ENCODE measurements at places on chromosomes 3 and 15. TPM values are rescaled to one million over a fixed set of nuclear protein-coding genes. Genes with fewer than 3 reads are reported as not detected.

GRCh38 chr15:85973584-85974347, 105.9 kb upstream of the AGBL1 start:
- no peak overlapping the region for H3K4me3 ChIP-seq
- H3K27ac ChIP-seq, result no peak overlapping the region
- no peaks in the 10 kb centered on the region for H3K27me3 ChIP-seq
- no peaks in the 10 kb centered on the region for H3K36me3 ChIP-seq
- H3K4me1 ChIP-seq, result no peaks in the 10 kb centered on the region

The PCLAF gene
- total RNA-seq, result 11.8 TPM

The TJP1 gene
- total RNA-seq, result 70.1 TPM

DNA sequence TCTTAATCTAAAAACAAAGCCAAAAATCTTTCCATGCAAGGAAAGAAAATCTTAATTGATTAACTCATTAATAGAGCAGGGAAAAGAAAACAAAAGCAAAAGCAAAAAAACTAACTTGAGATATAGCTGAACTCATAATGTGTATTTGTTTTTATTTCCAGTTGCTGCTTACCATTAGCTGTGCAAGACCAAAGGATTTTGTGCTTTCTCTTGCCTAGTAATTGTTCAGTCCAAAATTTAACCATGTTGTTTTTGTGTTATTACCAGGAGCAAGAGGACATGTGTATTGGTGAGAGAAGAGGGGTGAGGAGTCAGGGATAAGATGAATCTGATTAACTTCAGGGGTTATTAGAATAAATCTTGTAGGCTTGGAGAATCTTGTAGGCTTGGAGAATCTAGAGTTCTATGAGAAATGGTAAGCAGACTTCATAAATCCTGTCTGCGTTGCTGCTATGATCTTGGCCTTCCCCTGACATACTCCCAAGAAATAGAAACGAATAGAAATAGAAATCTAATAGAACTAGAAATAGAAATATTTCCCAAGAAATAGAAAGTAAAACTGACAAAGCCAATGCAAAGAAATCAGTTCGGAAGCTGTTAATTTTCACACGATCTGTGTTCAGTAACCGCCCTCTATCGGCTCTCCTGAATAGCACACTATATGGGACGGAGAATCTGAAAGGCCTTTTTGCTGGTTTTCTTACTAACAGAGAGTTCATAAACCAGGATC, 72.6 kb upstream of the TNFSF10 start:
- H3K4me1 ChIP-seq, result peaks cover 2% of the 10 kb centered on the region
- peak overlapping the region; percentile 78 for H3K27ac ChIP-seq
- DNase-seq, result peak; percentile 67
- no peaks in the 10 kb centered on the region for H3K27me3 ChIP-seq
- H3K4me3 ChIP-seq, result peak overlapping the region; percentile 6

DNA sequence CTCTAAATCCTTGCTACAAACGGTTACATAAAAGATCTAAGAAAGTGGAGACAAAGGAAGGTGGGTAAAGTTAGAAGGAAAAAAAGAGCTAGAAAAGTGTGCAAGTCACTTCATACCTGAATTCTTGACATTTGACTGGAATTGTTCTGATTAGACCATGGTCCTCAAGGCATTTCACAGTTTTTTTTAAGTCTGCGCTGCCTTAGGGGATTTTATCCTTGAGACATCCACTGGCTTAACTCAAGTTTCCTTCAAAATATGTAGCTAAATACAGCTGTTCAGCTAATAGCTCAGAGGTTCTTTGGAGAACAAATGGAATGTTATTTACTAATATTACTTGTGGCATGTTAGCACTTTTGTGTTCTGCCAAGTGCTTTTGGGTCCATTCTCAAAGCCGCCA, 236.9 kb downstream of the TP63 start:
- H3K4me1 ChIP-seq, result no peaks in the 10 kb centered on the region
- H3K27me3 ChIP-seq, result no peaks in the 10 kb centered on the region
- no peak overlapping the region for H3K4me3 ChIP-seq
- no peaks in the 10 kb centered on the region for H3K36me3 ChIP-seq

DNA sequence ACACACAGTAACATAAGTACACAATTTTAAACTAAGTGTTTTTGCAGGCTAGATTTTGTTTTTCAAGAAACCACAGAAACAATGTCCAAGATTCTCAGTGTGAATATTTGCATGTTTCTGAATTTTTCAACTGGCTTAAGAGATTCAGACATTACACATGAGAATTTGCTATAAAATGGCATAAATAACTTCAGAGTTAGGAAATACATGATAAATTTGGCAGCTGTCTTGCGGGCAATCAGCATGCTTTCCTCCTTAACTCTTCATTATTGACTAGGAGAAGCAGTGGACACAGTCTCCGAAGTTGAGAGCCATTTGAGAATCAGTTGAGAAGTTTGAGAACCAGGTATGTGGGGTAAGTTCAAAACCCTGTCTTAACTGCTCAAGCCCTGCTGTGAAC, 625.6 kb upstream of the SGO1 start:
- no peaks in the 10 kb centered on the region for H3K4me1 ChIP-seq
- no peaks in the 10 kb centered on the region for H3K36me3 ChIP-seq

The VEPH1 gene
- total RNA-seq, result 1.3 TPM

- H3K27ac ChIP-seq, result no peak overlapping the region
- H3K4me1 ChIP-seq, result no peaks in the 10 kb centered on the region
- H3K27me3 ChIP-seq, result no peaks in the 10 kb centered on the region
Observed at GRCh38 chr15:82018201-82018600, 27.6 kb downstream of the MEX3B start.

GRCh38 chr15:38176155-38176554, 76.5 kb upstream of the SPRED1 start:
- no peaks in the 10 kb centered on the region for H3K4me1 ChIP-seq
- DNase-seq, result no peak
- no peaks in the 10 kb centered on the region for H3K36me3 ChIP-seq
- no peak overlapping the region for H3K27ac ChIP-seq
- H3K4me3 ChIP-seq, result no peak overlapping the region

GRCh38 chr3:27165321-27165721, 203.9 kb downstream of the NEK10 start:
- H3K27ac ChIP-seq, result no peak overlapping the region
- no peaks in the 10 kb centered on the region for H3K27me3 ChIP-seq
- H3K4me1 ChIP-seq, result no peaks in the 10 kb centered on the region
- H3K4me3 ChIP-seq, result no peak overlapping the region
- no peaks in the 10 kb centered on the region for H3K36me3 ChIP-seq

The RASGRF1 gene
- 0.15 TPM for total RNA-seq

The GABRR3 gene
- not detected for total RNA-seq

- H3K27ac ChIP-seq, result no peak overlapping the region
- H3K36me3 ChIP-seq, result peaks cover 12% of the 10 kb centered on the region
- H3K27me3 ChIP-seq, result no peaks in the 10 kb centered on the region
- no peak overlapping the region for H3K4me3 ChIP-seq
- H3K4me1 ChIP-seq, result no peaks in the 10 kb centered on the region
Observed at GRCh38 chr3:152419748-152420147, 151.0 kb downstream of the MBNL1 start.

DNA sequence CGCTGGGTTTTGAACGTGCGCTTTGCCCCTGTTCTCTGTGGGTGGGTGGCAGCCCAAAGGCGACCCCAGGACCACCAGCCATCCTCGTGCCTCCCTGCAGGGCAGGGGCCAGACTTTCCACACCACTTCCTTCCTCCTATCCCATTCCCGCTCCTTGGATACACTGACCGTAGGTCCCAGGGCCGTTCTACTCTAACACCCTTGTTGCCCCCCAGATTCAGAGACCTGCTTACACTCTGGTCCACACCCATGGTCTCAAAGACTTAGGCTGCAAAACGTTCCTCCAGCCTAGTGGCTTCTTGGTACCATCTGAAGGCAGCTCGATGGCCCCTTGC, 318 bp upstream of the DCLK3 start:
- DNase-seq, result no peak
- H3K27ac ChIP-seq, result no peak overlapping the region
- H3K4me3 ChIP-seq, result no peak overlapping the region
- H3K4me1 ChIP-seq, result no peaks in the 10 kb centered on the region
- H3K27me3 ChIP-seq, result peaks cover 10% of the 10 kb centered on the region

DNA sequence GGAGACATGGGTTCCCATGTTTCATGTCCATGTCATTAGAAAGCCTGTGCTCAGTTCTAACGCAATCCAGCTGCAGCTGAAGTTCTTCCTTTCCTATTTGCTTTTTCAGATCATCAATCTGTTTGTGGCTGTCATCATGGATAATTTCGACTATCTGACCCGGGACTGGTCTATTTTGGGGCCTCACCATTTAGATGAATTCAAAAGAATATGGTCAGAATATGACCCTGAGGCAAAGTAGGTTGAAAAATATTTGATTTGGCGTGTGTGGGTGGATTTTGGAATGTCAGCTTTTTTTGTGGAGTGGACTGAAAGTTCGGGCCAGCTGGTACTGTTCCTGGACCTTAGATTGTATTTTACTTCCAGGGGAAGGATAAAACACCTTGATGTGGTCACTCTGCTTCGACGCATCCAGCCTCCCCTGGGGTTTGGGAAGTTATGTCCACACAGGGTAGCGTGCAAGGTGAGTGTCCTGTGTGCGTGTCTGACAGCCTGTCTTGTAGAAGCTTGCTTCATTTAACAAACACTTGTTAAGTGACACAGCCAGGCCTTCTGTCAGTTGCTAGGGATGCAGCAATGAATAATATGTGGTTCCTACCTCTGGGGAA, 69.6 kb downstream of the CHDH start:
- no peak for DNase-seq
- H3K4me1 ChIP-seq, result no peaks in the 10 kb centered on the region
- no peak overlapping the region for H3K27ac ChIP-seq
- no peaks in the 10 kb centered on the region for H3K27me3 ChIP-seq
- H3K4me3 ChIP-seq, result no peak overlapping the region
- no peaks in the 10 kb centered on the region for H3K36me3 ChIP-seq

The PRSS50 gene
- total RNA-seq, result not detected

The ANKRD34C gene
- total RNA-seq, result not detected

DNA sequence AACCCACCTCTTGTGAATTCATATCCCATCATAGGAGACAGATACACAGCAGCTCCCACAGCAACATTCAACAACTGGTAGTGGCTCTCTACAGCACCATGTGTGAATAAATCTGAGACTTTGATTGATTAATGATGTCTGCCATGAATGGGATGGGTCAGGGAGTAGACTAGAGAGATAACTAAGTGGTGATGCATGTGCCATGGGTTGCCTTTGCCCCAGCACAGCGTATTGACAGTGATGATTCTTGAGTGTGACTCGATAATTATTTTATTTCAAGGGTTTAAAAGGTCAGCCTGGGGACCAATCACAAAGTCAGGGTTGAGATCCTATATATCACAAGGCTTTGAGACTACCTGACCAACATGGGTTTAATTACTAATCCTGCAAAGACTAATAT, 295.9 kb downstream of the PTPRG start:
- no peaks in the 10 kb centered on the region for H3K4me1 ChIP-seq
- no peaks in the 10 kb centered on the region for H3K27me3 ChIP-seq
- H3K36me3 ChIP-seq, result no peaks in the 10 kb centered on the region
- no peak overlapping the region for H3K27ac ChIP-seq
- no peak for DNase-seq
- no peak overlapping the region for H3K4me3 ChIP-seq

The ARGFX gene
- total RNA-seq, result not detected

DNA sequence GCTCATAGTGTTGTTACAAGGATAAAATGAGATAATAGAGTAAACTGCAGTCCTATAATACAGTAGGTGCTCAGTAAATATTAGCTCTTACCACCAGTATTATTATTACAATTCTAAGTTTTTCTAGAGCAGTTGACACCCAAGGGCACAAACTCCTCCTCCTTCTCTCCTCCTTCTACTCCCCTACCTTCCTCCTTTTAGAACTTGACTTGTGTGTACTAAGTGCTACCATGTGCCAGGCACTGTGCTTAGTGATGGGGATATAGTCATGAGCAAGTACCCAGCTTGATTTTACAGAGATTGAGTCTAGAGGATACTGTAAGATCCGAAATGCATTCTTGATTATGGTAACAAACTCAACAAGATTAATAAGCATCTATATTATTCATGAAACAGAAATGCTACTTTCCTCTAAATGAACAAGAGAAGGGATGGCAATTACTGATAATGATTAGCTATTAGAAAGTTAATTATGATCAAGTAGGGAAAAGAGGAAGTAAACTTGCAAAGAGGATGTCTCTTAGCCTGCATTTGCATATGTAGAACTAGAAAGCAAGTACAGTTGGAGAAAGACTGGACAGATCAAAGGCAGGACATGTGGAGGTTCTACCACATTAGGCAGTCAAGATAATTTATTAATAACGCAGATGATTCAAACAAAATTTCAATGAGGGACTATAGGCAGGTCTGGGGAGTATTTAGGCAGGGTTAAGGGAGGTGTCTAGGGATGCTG, 72.3 kb downstream of the CLDN11 start:
- H3K4me3 ChIP-seq, result no peak overlapping the region
- no peak for DNase-seq
- no peak overlapping the region for H3K27ac ChIP-seq
- H3K4me1 ChIP-seq, result no peaks in the 10 kb centered on the region
- H3K36me3 ChIP-seq, result no peaks in the 10 kb centered on the region

The CLDN11 gene
- total RNA-seq, result 7.2 TPM

- no peaks in the 10 kb centered on the region for H3K27me3 ChIP-seq
- DNase-seq, result no peak
- H3K27ac ChIP-seq, result no peak overlapping the region
- no peaks in the 10 kb centered on the region for H3K36me3 ChIP-seq
Observed at GRCh38 chr3:138818185-138818860, 16.4 kb downstream of the PIK3CB start.

DNA sequence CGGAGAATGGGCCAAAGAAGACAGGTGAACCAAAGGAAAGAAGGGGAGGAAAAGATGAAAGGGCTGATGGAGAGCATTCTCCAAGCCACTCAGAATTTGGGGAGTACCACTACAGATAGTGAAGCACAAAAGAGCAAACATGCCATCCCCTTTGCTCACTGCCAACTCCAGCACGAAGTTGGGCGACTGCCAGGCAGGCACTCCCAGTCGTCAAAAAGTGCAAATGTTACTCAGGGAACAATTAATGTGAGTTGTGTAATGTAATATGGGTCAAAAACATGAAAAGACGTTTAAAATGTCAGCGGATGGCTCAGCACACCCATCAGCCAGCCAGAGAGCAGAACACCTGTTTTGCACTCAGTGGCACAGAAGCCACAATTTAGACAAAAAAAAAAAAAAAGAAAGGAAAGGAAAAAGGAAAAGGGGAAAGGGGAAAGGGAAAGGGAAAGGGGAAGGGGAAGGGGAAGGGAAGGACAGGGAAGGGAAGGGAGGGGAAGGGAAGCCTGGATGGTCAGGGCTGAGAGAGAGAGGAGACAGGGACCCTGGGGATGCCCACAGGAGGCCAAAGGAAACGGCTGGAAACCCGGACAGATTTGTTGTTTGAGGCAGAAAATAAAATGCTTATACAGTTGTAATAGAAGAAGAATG, 82.7 kb downstream of the COL8A1 start:
- no peak overlapping the region for H3K27ac ChIP-seq
- no peak for DNase-seq
- no peaks in the 10 kb centered on the region for H3K4me1 ChIP-seq

DNA sequence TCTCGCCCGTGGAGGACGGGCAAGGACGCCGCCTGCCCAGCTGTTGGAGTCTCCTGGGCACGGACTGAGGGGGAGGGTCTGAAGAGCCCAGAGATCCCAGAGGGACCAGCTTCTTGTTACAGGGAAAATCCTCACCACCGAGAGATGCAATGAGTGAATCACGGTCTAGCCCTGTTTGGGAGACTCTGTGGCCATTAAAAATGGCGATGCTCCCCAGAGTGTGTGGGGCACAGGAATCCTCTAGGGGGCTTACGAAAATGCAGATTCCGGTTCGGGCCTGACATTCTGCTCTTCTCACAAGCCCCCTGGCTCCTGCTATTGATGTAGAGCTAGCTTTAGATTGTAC, 35.5 kb upstream of the EPHB3 start:
- no peak overlapping the region for H3K27ac ChIP-seq
- H3K4me3 ChIP-seq, result no peak overlapping the region
- H3K4me1 ChIP-seq, result no peaks in the 10 kb centered on the region
- no peaks in the 10 kb centered on the region for H3K36me3 ChIP-seq

The ACOX2 gene
- total RNA-seq, result 14.6 TPM

The ZNF502 gene
- total RNA-seq, result 3.5 TPM
